ENCODE measurements at places on chromosomes 11 and 22. TPM values are rescaled to one million over a fixed set of nuclear protein-coding genes. Genes with fewer than 3 reads are reported as not detected.
A peak's percentile ranks its signal among the peaks of the same experiment; 100 is the strongest.

- no peak for DNase-seq
Measured at GRCh38 chr22:37021710-37022482, 2.4 kb downstream of the MPST start.

DNA sequence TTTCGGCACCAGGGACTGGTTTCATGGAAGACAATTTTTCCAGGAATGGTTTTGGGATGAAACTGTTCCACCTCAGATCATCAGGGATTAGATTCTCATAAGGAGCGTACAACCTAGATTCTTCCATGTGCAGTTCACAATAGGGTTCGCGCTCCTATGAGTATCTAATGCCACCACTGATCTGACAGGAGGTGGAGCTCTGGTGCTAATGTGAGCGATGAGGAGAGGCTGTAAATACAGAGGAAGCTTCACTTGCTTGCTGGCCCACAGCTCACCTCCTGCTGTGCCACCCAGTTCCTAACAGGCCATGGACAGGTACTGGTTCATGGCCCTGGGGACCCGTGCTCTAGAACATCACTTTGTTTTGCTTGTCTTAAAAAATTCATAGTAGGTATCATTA lies 41.8 kb upstream of the AMPD3 start:
- DNase-seq = no peak

DNA sequence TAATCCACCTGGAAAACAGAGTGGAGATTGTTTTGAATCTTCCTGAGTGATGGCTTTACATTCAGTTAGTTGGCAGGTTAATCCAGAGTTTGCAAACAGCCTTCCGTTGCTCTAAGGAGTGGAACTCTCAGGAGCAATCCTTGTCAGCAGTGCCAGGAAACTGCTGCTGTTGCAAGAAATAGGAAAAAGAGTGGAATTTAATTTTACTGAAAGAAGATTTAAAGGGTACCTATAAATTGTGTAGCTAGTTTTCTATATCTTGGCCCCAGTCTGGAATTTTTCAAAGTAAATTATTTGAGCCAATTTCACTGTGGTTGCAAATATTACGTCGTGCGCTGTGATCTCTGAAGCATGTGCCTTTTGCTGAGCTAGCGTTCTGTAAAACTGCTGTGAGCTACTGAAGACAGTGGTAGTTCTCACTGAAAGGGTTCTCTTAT lies 55.5 kb upstream of the SLC5A12 start:
- no peak for DNase-seq

DNA sequence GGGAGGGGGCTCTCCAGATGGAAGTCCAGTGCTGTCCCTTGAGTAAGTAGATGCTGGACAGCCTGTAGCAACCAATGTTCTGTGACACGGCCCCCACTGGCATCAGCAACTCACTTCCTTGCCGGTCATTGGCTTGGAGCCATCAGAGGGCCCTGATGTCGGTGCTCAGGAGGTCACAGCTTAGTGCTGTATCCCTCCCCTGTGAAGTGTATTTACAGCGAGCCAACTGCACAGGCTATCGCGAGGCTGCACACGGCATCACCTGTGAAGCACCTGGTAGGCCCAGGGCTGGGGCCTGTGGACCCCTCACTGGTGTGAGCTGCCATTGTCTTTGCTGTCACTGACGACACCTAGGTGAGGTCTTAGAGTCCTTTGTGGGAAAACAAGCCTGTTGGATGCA lies 13.4 kb upstream of the ACR start:
- DNase-seq = no peak

- DNase-seq = no peak
Measured at GRCh38 chr11:131642756-131643531, 272.5 kb downstream of the NTM start.

DNA sequence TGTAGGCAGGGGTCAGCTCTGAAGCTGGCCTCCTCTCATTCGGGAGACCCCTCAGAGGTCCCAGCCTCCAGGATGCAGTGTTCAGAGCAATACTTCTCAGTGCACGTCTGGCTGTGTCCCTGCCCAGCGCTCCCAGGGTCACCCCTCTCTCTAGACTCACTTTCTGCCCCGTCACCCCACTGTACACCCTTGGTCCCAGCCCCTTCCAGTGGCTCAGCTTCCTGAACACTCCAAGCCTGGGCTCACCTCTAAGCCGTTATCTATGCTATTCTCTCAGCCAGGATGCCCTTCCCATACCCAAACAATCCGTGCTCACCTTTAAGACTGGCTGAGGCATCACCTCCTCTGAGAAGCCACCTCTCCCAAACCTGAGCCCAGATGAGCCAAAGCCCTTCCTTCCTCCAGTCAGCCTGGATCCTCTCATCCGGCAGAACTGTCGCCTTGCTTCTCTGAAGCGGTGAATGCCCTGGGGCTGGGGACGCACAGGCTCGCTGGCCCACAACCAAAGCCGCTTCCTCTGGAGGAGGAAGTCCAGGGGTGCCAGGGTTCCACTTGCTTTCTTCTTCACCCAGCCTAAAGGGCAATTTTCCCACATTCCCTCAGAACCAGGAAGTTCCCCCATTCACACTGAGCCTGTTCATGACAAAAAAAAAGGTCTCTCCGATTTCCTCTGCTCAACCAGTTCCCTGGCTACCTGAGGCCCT lies 13.7 kb upstream of the CDKN1C start:
- no peak for DNase-seq

GRCh38 chr11:66277471-66278362 lies at the start of gene CNIH2:
CNIH2 (plus strand) TSS chr11:66278175; CDS start chr11:66278457, 282 bp downstream.
- DNase-seq = peak; percentile 64

DNA sequence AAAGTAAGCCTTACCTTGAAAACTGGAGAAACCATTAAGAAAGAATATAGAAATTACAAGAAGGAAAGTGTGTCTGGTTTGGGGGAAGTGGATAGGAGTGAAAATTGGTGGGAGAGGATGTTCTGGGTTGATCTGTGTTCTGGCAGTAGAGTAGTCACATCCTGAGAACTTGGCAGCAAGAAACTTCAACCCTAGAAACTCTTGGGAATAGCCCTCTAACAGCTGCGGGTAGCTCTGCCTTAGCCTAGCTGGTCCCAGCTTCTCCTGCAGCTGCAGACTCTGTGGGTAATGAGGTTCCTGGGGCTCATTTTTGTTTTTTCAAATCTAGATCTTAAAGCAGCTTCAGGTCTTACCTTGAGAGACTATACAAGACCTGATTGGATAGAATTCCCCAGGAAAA lies 24.2 kb upstream of the OR6X1 start:
- no peak for DNase-seq

GRCh38 chr11:87972133-87972532 lies 203.1 kb downstream of the RAB38 start:
- DNase-seq = no peak

Gene TLCD5
- 6.0 TPM for total RNA-seq

DNA sequence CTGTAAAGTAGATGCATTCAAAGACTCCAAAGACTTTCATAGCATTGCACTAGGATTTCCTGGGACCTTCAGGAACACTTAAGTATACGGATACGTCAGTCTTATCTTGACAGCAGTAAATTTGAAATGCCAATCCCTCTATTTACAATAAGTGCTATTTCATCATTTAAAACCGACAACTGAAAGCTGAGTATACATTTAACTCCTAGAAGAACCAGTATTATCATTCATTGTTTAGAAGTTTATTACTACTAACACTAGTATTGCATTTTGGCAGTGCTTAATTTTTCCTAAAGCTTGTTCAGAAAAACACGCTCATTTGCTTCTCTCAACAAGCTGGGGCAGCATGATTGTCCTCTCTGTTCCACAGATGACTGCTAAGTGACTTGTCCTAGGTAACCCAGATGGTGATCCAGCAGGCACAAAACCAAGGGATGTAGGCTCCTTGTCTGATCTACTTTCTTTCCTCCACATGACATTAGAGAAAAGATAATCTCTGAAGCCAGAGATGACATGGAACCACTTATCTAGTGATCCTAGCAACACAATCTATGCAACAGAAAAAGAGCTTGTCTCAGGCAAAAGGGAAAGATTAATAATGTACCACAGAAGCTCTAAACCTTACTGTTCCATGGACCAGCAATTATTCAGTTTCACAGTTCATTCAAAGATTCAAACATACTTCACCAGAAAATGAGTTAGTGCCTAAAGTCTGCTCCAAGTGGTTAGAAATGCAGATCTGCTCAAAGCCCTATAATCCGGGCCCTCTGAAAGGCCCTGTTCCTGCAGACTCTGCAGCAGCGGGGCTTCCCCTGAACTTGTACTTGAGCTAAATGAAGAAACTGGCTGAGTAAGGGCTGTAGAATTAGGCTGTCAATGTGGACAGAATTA lies 5.2 kb downstream of the MAML2 start:
- DNase-seq = no peak

DNA sequence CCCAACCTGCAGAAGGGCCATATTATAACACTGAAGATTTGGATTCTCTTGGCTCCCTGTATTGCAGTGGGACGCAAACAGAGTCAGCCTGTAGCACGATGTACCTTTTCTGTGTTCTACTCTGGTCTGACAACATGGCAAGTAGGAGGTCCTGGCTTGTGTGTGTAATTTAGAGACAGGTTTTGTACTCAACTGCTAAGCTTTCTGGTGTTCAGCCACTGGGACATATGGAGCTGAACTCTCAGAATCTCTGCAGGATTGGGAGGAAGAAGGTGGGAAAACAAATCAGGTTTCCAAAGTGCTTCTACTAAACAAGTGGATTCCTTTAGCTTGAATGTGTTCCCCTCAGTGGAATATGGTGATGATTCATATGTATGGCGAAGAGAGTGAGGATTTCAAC lies 192.5 kb upstream of the MTMR2 start:
- DNase-seq = no peak

Gene SYT12
- 4.2 TPM for total RNA-seq

Gene SYT9
- 1.5 TPM for total RNA-seq

DNA sequence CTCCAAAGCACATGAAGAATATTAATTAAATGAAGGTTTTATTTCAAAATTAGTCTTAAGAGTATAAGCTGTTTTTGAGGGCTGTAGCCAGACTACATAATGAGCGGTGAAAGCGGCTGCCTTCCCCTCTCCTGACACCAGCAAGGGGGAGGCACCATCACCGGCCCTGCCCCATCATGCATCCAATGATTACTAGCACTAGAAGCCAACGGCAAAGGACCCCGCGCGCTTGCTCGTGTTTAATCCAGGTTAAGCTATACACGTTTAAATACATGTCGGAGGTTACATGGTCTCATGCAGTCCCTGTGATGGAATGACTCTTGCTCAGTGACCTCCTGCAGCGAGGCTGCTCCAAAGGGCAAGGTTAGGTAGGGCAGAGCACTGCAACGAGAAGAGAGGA lies 50.3 kb downstream of the FEZ1 start:
- no peak for DNase-seq

GRCh38 chr11:104152941-104153505 lies 10.9 kb downstream of the PDGFD start:
- no peak for DNase-seq

- DNase-seq = no peak
Measured at GRCh38 chr11:30774496-30775232, 188.5 kb upstream of the MPPED2 start.

Measured in kidney (tissue), 22 donors.